ENCODE measurements at places on chromosomes 5 and 9. TPM values are rescaled to one million over a fixed set of nuclear protein-coding genes. Genes with fewer than 3 reads are reported as not detected.

Gene HMGCR
- 15.1 TPM for total RNA-seq

Gene MLANA
- not detected for total RNA-seq

Gene NPR3
- total RNA-seq, result 6.5 TPM

Gene CER1
- not detected for total RNA-seq

- DNase-seq, result no peak
Observed at GRCh38 chr5:80119372-80119771, 84.2 kb downstream of the THBS4 start.

DNA sequence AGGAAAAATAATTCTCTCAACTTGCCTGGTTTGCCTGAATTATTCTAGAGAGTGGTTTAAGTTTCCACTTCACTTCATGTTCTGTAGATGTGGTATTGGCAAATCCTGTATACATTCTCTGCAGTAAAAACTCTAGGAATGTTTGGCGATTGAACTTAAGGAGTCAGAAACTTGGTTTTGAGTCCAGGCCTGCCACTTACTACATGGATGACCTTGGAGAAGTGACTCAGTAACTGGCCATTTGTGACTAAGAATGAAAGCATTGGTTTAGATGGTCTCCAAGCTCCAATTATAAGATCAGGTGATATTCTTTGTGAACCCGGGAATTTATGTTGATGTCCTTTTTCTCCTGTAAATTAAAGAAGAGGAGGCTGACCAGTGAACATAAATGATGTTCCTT lies 233.8 kb downstream of the GAS1 start:
- no peak for DNase-seq

Measured in posterior vena cava (tissue), 2 donors.